Tibial nerve (tissue), 4 donors: ENCODE measurements at places on chromosomes 5 and 9. TPM values are rescaled to one million over a fixed set of nuclear protein-coding genes. Genes with fewer than 3 reads are reported as not detected.

GRCh38 chr9:34190996-34191892 is 12.4 kb downstream of the UBAP1 start:
- DNase-seq = no peak

- no peak for DNase-seq
Observed at GRCh38 chr5:61052882-61053281, 107.9 kb downstream of the NDUFAF2 start.

Gene SEMA5A
- 58.4 TPM for total RNA-seq

DNA sequence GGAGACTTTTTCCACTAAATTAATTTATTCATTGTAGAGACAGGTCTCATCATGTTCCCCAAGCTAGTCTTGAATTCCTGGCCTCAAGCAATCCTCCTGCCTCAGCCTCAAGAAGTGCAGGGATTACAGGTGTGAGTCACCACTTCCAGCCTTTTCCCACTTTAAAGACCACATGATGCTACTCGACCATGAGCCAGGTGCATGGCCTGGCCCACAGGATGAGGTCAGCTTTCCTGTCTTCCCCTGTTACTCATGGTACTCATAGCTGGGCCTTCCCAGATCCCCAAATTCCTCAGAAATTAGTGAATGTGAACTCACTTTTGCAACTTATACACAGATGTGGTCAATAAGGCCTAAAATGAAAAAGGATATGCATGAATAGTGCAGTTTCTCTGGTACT is 395.9 kb downstream of the SEMA5A start:
- DNase-seq = no peak

- no peak for DNase-seq
Observed at GRCh38 chr5:57824047-57824446, 341.4 kb upstream of the ACTBL2 start.

Gene RNF180
- total RNA-seq = 13.1 TPM

DNA sequence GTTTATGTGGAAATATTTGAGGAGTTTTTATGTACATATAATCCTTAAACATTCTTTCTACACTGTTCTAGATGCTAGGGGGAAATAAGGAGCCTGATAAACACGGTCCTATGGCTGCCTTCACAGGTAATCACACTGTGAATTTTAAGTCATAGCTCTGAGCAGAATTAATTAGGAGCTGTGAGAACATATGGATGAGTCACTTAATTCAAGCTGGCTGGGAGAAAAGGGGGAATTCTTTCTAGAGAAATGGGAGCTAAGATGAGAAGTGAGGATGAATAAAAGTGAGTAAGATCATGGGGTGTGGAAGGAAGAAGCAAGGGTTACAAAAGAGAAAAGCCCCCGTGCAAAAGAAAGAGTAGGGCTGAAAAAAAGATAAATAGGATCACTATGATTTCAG is 290.8 kb downstream of the DNAH5 start:
- DNase-seq = no peak

DNA sequence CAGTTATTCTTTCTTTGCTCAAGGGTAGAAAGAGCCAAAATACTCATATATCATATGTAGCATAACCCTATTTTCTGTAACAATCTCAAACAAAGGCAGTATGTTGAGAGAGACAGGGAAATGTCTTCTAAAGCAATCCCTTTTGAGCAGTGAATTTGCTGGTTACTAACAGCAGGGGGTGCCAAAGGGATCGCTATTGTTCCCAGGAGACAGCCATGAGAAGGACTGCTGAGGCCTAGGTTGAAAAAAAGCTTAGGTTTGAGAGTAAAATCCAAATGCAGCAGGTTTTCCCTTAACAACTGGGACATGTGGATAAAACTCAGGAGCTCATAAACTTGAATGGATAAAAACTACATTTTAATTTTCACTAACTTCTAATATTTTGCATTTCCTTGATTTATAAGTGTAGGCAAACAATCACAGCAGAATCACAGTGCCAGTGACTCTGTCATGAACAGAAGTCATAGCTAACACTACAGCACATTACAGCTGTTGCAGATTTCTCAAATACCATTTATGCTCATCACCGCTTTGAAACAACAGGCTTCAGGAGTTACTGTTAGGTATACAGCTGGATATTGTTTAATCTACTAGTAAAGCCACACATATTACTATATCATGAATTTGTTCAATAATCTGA is 148.4 kb downstream of the MAPKAP1 start:
- DNase-seq = peak; percentile 21

Gene CD72
- total RNA-seq = not detected

GRCh38 chr5:181258576-181258975 is 2.4 kb downstream of the TRIM52 start:
- no peak for DNase-seq

Gene PTGS1
- total RNA-seq = 6.3 TPM

- DNase-seq = no peak
Observed at GRCh38 chr9:78609450-78609849, 312.5 kb downstream of the PSAT1 start.

DNA sequence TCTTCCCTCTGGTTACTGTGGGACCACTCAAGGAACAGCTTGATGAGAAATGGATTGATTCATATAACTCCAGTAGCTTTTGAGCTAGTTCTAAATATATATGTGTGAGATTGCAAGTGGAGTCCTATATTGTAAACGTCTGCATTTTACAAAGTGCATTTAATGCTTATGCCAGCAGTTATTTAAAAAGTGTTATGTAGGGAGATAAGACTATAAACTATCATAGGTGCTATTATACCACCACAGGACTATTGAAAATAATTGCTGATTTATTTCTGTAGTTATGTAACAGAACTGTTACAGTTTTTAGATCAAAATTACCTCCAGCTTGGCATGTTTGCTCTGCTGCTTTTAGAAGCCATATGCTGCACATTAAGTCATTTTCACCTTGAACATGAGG is 36.2 kb downstream of the PTCD2 start:
- DNase-seq = no peak
